ENCODE measurements at places on chromosomes 4 and X.
A peak's percentile ranks its signal among the peaks of the same experiment; 100 is the strongest.

DNA sequence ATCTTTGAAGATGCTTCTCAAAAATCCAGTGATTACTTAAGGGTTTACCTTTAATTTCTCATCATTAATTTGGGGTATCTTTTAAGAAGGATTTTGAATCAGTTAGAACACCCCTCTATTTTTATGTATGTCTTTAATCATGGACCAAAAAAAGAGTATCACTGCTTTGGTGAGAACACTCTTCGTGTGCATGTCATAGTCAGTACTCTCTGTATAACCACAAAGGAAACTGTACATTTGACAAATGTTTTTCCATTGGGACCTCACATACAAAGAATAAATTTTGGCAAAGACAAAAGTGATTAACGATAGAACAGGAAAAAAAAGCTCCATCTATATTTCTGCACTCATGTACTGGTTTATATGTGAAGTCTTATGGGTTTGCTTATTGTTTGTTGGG lies 31.3 kb downstream of the FAM241A start:
- no peak for DNase-seq

DNA sequence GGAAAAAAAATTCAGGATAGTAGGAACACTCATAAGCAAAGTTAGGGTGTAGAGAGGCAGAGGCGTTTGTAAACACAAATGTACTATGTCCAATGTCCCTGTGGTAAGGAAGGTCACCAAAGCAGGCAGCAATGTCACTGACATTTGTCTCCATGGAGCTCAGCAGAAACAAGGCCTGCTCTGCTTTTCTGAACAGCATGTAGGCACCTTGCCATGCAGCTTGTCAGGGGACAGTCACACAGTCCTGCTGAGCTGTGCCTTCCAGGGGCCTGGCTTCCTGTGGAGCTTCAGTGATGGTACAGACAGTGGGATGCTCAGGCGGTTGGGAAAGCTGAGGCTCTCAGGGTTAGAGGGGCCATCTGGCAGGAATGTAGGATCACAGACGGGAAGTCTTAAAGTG lies 74.5 kb upstream of the HS3ST1 start:
- no peak for DNase-seq

- DNase-seq: no peak
These were observed 23.4 kb downstream of the DHX15 start for GRCh38 chr4:24560868-24561368.

GRCh38 chrX:20309806-20310205 lies 43.1 kb upstream of the RPS6KA3 start:
- DNase-seq: no peak

DNA sequence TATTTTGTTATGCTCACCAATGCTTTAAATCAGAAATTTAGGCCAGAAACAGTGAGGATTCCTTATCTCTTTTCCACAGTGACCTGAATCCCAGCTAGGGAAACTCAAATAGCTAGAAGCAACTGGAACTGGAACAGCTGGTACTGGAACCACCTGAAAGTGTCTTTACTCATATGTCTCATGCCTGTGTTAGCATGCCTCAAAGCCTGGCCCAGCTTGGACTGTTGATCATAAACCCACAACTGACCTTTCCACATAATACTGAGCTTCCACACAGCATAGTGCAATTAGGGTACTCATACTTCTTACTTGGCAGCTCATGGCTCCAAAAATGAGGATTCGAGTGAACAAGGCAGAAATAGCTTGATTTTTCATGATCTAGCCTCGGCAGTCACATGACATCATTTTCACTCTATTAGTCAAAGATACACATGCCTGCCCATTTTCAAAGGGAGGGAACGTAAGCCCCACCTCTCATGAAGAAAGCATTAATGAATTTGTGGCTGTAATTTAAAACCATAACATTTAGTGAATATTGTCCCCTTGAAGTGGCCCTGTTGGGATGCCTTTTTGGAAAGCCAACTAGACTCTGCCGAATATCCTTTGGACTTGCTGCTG lies 80.8 kb upstream of the ACSL1 start:
- no peak for DNase-seq

- no peak for DNase-seq
These were observed 95.2 kb upstream of the KLF3 start for GRCh38 chr4:38568768-38569167.

- DNase-seq: no peak
These were observed 19.5 kb upstream of the PCSK1N start for GRCh38 chrX:48854898-48855297.

- no peak for DNase-seq
These were observed 188.3 kb downstream of the ENOX2 start for GRCh38 chrX:130714665-130715064.

DNA sequence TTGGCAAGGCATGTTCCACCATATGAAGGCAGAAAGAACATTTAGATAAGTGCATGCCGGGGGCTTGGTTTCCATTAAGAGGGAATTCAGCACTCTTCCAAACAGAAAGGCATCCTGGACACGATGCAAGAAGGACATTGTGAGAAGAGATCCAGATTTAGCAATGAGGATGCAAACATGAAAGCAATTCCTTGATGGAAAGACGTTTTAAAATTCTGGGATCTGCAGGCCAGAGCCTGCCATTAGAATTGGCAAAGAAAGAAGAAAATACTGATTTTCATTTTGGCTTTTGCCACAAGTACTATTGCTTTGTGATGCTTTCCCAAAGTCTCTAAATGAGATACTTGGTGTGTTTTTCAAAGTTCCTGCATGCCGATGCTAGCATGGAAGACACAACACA lies 367.6 kb downstream of the PPP3CA start:
- no peak for DNase-seq

GRCh38 chr4:85815796-85816459 lies 341.0 kb downstream of the ARHGAP24 start:
- DNase-seq: no peak

- peak; percentile 32 for DNase-seq
These were observed 82.8 kb downstream of the PDGFC start for GRCh38 chr4:156888762-156889161.

DNA sequence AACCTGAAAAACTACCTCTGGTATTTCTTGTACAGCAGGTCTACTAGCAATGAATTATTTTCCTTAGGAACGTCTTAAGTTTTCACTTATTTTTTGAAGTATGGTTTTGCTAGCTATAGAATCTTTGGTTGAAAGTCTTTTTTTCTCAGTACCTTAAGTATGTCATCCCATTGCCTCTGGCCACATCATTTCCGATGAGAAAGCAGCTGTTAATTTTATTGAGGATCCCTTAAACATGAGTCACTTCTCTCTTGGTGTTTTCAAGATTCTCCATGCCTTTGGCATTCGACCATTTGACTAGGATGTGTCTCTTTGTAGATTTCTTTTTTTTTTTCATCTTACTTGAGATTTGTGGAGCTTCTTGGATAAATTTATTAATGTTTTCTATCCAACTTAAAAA lies 803.8 kb upstream of the AMOT start:
- DNase-seq: no peak

- no peak for DNase-seq
These were observed 684.0 kb upstream of the MAGEB2 start for GRCh38 chrX:29531336-29531735.

GRCh38 chr4:152591396-152591795 lies 55.5 kb upstream of the FBXW7 start:
- DNase-seq: no peak

GRCh38 chrX:13168269-13168668 lies 123.8 kb upstream of the FAM9C start:
- DNase-seq: peak; percentile 80

GRCh38 chrX:155441097-155441496 lies 17.3 kb downstream of the F8A3 start:
- DNase-seq: no peak

GRCh38 chrX:53072418-53073114 lies 9.6 kb upstream of the TSPYL2 start:
- no peak for DNase-seq

DNA sequence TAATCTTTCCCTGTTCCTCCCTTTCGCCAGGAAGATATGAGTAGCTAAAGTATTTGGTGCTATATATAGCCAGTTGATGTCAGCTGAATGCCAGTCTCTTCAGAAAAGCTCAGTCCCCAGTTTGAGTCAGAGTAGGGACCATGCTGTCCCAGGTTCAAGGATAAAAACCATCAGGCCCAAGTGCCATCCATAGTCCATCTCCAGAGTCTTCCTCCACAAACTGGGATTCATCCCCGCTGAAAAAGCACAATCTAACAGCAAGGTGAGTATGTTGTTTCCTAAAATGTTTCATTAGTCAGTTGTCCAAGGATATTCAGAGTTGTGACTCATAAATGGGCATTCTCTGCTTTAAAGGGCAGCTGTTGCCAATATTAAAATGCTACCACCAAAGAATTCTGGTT lies at the start of gene MYOZ2:
TSS of gene MYOZ2 (plus strand) at position 112 of the 401 bp plus-strand sequence. CDS start 694 bp downstream, outside the sequence.
- no peak for DNase-seq

DNA sequence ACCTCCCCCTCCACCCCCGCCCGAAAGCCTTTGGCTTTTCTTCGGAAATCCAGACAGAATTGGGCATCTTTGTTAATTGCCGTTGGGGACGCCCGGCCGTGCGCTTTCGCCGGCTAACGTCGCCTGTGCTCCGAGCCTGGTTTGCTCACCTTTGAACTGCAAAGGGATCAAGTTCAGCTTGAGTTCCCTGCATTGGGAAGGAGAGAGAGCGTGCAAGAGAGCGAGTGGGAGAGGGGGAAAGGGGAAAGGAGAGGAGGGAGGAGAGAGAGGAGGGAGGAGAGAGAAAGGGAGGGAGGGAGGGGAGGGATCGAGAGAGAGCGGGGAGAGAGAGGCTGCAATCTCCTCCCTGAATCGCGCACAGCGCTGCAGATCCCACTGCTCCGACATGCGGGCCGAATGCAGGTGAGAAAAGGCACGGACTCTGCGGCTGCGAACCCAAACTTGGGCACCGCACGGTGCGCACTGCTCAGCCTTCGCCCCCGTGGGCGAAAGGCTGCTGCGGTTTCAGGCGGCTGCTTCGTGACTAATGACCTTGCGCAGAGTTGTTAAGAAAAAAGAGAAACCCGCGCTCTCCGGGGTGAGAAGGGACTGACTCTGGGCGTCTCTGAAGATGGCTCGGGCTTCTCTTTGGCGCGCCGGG lies at the start of gene PCDH7:
TSS of gene PCDH7 (plus strand) at position 349 of the 640 bp plus-strand sequence. CDS start 1,054 bp downstream, outside the sequence.
- DNase-seq: peak; percentile 18

DNA sequence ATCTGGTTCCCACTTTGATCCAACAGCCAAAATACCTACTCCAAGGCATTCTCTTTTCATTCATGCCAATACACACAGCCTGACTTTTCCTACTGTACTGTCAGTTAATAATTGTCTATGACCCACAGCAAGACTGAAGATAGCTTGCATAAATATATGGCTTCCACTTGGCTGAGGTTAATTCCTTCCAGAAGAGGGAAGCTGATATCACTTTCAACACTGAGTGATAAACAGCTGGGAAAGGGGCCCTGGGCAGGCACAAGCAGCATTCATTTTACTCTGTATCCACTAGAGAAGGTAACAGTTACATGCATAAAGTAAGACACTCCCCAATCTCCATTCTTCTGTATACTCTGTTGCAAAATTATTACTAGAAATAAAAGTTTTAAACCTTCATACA lies 200.2 kb upstream of the UGT8 start:
- no peak for DNase-seq

DNA sequence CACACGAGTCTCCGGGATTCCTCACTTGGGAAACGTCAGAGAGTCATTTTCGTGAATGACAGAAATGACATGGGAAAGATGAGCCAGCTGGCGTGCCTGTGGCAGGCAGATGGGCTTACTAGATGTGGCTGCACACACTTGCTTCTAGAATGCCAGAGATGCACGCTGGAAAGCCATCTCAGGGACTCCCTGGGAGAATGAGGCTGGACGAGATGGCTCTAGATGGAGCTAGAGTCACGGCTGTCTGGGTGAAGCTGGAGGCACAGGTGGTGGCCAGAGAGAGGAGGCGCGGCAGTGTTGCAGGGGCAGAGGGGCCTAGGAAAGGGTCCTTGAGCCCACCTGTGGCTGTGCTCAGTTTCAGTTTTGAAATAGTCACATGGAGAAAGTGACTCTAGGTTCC lies 26.0 kb downstream of the TKTL1 start:
- no peak for DNase-seq

DNA sequence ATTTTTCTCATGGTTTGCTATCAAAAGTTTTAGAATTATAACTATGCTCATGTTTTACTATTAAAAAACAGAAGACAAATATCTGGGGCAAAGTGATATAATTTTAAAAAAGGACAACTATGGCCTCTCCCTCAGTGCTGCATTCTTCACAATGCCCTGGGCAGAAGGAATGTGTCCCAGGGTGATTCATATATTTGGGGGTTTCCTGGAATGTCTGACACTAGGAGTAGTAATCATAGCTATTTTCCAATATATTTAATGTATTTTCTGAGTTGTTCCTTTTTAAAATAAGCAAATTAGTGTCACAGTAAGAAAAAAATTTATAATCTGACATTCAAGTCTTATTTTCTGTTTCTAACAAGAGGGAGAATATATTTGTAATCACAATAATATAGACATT lies 281.7 kb downstream of the UNC5C start:
- no peak for DNase-seq

GRCh38 chrX:153438532-153438931 lies 7.3 kb downstream of the TREX2 start:
- DNase-seq: peak; percentile 1

GRCh38 chr4:140068271-140068670 lies 85.7 kb downstream of the MAML3 start:
- no peak for DNase-seq

- peak; percentile 67 for DNase-seq
These were observed 185.6 kb downstream of the RAP1GDS1 start for GRCh38 chr4:98446499-98447375.

GRCh38 chr4:3375688-3376087 lies 66.1 kb upstream of the HGFAC start:
- no peak for DNase-seq

- DNase-seq: no peak
These were observed 76.0 kb upstream of the GPM6B start for GRCh38 chrX:13892856-13893255.

GRCh38 chr4:121564840-121565375 lies 131.9 kb downstream of the ANXA5 start:
- DNase-seq: no peak

DNA sequence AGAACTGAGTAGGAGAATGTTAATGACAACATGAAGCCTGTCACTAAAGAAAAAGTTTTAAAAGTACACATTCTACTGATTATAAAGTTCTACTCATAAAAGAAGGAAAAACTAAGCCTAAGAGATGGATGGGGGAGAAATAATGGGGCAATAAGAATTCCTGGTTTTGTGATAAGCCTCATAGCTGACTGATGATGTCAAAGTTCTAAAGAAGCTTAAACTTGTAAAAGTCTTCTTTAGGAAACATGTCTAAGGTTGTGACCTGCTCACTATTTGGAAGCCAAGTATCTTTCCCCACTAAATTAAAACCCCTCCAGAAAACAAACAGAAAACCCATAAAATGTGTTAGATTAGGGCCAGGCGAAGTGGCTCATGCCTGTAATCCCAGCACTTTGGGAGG lies 232.9 kb upstream of the GIMD1 start:
- DNase-seq: no peak

DNA sequence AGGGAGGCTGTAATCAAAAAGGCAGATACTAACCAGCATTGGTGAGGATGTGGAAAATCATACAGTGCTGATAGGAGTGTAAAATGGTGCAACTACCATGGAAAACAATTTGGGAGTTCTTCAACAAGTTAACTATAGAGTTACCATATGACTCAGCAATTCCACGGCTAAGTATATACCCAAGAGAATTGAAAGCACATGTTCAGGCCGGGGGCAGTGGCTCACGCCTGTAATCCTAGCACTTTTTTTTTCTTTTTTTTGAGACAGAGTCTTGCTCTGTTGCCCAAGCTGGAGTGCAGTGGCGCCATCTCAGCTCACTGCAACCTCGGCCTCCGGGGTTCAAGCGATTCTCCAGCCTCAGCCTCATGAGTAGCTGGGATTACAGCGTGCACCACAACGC lies 15.0 kb upstream of the CD99L2 start:
- DNase-seq: no peak

GRCh38 chrX:56812515-56813105 lies 83.6 kb downstream of the NBDY start:
- DNase-seq: peak; percentile 82

- peak; percentile 73 for DNase-seq
These were observed 35.1 kb downstream of the PRIMPOL start for GRCh38 chr4:184684491-184685189.
